ENCODE measurements at places on chromosomes 5 and 9.

DNA sequence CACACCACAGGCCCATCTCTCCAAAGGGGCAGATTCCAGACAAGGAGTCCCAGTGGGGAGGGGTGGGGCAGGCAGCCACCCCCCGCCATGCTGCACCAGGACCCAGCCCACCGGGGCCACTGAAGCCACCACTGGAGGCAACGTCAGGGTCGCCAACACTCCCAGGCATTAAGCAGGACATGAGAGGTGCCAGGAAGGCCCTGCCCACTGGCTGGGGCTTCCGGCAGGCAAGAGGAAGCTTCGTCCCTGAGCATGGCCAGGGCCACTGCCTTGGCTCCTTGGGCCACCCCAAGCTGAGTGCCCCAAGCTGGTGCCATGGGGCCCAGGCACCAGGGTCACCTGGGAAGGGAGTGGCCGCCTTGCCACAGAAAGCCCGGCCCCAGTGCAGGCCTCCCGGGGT is 17.5 kb downstream of the KCNT1 start:
- peaks cover 59% of the 10 kb centered on the region for H3K27me3 ChIP-seq
- no peaks in the 10 kb centered on the region for H3K4me1 ChIP-seq
- no peak overlapping the region for H3K27ac ChIP-seq
- H3K36me3 ChIP-seq: no peaks in the 10 kb centered on the region
- no peak for DNase-seq

- no peak for DNase-seq
- no peak overlapping the region for H3K4me3 ChIP-seq
- H3K4me1 ChIP-seq: no peaks in the 10 kb centered on the region
- H3K36me3 ChIP-seq: no peaks in the 10 kb centered on the region
- H3K27me3 ChIP-seq: no peaks in the 10 kb centered on the region
Measured at GRCh38 chr9:124137944-124138335, 119.8 kb upstream of the NEK6 start.

- no peak overlapping the region for H3K27ac ChIP-seq
- no peaks in the 10 kb centered on the region for H3K36me3 ChIP-seq
- no peak for DNase-seq
Measured at GRCh38 chr9:10268531-10269485, 344.0 kb downstream of the PTPRD start.

DNA sequence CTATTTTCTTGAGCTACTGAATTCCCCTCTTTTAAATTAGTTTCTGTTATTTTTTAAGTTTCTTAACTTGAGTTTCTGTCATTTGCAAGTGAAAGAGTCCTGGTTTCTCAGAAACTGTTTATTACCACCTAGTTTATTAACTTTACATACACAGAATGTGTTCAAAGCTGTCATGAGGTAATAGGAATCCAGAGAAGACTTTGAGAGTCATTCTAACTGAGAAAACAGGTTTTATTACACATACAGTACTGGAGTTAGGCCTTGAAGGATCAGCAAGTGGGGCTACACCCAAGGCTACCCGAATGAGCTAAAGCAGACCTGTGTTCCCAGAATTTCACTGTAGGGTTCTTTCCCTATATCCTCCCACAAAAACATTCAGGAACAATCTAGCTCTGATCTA is 33.1 kb downstream of the FAM114A2 start:
- peaks cover 33% of the 10 kb centered on the region for H3K36me3 ChIP-seq
- H3K4me1 ChIP-seq: peaks cover 6% of the 10 kb centered on the region
- no peak overlapping the region for H3K27ac ChIP-seq
- no peaks in the 10 kb centered on the region for H3K27me3 ChIP-seq
- H3K4me3 ChIP-seq: no peak overlapping the region
- DNase-seq: no peak

- H3K27me3 ChIP-seq: no peaks in the 10 kb centered on the region
- no peak overlapping the region for H3K4me3 ChIP-seq
- H3K27ac ChIP-seq: no peak overlapping the region
- peaks cover 24% of the 10 kb centered on the region for H3K4me1 ChIP-seq
- no peak for DNase-seq
- no peaks in the 10 kb centered on the region for H3K36me3 ChIP-seq
Measured at GRCh38 chr5:143557061-143557818, 153.8 kb upstream of the NR3C1 start.

- no peak overlapping the region for H3K4me3 ChIP-seq
- H3K36me3 ChIP-seq: no peaks in the 10 kb centered on the region
- H3K4me1 ChIP-seq: no peaks in the 10 kb centered on the region
Measured at GRCh38 chr9:38107811-38108304, 38.8 kb upstream of the SHB start.

- H3K27me3 ChIP-seq: peaks cover 51% of the 10 kb centered on the region
- no peak overlapping the region for H3K27ac ChIP-seq
Measured at GRCh38 chr9:126222363-126222834, 104.2 kb upstream of the MVB12B start.

DNA sequence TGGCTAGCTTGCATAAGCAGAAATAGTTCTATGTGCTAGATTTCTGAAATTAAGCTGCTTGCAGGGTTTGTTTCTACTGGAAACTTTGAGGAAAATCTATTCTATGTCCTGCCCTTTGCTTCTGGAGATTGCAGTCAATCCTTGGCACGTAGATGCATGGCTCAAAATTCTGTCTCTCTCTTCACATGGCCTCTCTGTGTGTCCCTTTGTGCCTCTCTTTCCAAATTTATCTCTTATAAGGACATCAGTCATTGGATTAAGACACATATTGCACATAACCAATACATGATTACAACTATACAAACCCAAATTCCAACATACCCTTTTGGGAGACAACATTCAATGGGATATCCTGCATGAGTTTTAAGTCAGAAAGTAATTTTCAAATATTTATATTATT is 744.3 kb upstream of the CTNND2 start:
- no peak overlapping the region for H3K27ac ChIP-seq
- no peak overlapping the region for H3K4me3 ChIP-seq
- DNase-seq: no peak
- H3K36me3 ChIP-seq: no peaks in the 10 kb centered on the region

DNA sequence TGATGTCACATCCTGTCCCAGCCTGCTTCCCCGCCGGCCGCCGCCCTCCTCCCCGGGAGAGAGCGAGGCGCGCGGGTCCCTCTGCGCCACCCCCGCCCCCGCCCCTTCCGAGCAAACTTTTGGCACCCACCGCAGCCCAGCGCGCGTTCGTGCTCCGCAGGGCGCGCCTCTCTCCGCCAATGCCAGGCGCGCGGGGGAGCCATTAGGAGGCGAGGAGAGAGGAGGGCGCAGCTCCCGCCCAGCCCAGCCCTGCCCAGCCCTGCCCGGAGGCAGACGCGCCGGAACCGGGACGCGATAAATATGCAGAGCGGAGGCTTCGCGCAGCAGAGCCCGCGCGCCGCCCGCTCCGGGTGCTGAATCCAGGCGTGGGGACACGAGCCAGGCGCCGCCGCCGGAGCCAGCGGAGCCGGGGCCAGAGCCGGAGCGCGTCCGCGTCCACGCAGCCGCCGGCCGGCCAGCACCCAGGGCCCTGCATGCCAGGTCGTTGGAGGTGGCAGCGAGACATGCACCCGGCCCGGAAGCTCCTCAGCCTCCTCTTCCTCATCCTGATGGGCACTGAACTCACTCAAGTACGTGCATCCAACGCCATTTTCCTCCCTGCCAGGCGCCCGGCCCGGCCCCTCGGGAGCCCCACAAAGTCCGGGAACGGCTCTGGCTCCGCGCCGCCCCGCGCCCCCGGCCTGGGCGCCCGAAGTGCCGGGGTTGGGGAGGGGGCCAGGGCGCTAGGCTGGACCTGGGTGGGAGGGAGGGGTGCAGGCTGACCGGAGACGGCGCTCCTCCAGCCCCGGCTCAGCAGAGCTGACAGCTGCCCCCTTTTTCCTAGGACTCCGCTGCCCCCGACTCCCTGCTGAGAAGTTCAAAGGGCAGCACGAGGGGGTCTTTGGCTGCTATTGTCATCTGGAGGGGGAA is 12.0 kb upstream of the OLFM1 start:
- peaks cover 18% of the 10 kb centered on the region for H3K27me3 ChIP-seq
- no peak overlapping the region for H3K27ac ChIP-seq
- H3K4me3 ChIP-seq: peak overlapping the region; percentile 63
- DNase-seq: peak; percentile 70

GRCh38 chr5:69048230-69048629 is 45.6 kb upstream of the SLC30A5 start:
- no peaks in the 10 kb centered on the region for H3K36me3 ChIP-seq
- DNase-seq: no peak
- no peaks in the 10 kb centered on the region for H3K27me3 ChIP-seq
- H3K4me1 ChIP-seq: peaks cover 7% of the 10 kb centered on the region
- H3K27ac ChIP-seq: no peak overlapping the region

DNA sequence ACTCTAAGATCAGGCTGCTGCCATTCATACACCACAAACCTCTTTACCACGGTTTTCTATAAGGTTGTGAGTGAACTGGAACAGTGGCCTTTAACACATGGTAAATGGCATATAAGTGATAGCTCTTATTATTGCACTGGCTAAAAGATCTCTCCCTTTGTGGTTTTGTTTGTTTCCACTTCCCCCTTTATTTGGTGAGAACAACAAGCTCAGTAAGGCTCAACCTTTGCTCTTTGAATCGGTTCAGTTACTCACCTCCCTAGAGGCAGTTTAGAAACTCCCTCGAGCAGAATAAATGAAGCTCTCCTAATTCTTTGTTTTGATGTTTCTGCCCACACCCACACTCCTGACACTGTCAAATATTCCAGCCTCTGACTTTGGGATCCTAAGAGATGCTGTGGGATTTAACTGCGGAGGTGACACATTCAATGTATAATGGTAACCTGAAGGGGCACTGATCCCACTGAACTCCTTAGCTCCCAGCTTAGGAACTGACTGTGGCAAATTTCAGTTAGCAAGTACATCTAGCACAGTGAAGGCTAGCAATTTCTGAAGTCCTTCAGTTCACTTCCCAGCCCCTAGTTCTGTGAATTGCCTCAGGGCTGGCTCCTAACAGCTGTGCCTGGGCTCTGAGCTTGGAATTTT is 22.5 kb upstream of the RAD23B start:
- no peak for DNase-seq
- H3K36me3 ChIP-seq: no peaks in the 10 kb centered on the region
- H3K27me3 ChIP-seq: no peaks in the 10 kb centered on the region
- no peak overlapping the region for H3K27ac ChIP-seq

DNA sequence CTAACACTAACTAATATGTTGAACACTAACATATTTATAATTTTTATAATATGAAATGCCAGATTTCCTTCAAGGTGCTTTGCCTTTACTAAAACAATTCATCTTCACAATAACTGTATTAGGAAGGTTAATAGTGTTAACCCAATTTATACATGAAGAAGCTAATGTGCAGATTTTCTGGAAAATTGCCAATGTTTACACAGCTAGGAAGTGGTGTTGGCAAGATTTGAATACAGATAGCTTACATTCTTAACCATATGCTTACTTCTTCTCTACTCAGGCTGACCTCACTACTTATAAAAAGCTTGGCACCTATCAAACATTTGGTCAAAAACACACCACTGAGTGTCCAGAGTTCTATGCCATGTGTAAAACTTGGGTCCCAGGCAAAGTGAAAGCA is 445.4 kb upstream of the ITGA1 start:
- H3K27ac ChIP-seq: no peak overlapping the region
- no peaks in the 10 kb centered on the region for H3K4me1 ChIP-seq
- no peaks in the 10 kb centered on the region for H3K36me3 ChIP-seq
- H3K27me3 ChIP-seq: no peaks in the 10 kb centered on the region
- no peak for DNase-seq

DNA sequence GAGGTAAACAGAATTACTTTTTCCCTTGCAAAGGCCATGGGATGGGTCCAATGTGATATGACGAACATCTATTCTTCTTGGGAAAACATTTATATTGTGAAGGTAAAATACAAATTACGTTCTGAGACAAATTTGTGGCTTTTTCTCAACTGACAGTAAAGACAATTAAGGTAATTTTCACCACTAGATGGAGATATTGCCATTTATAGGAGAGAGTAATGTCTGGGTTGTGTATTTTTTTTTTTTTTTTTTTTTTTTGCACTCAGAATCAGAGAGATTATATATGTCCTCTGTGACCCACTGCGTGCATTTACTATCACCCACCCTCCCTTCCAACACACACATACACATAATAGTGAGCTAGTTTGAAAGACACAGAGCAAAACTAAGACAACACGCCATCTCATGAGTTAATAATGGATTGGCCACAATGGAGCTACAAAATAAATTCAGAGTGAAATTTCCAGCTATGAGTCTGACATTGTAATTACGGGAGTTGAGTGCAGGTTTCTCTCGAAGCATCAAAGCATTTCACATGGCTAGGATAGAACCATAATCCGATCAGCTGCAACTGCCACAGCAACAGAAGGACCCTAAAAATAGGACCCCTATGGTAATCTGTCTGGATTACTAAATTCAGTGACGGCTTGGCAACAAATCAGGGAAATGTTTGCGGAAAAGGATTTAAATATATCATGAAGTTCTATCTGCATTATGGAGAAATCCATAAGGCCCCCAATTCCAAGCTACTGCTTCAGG is 49.2 kb downstream of the ANXA1 start:
- no peak for DNase-seq
- H3K36me3 ChIP-seq: no peaks in the 10 kb centered on the region
- H3K27me3 ChIP-seq: no peaks in the 10 kb centered on the region
- H3K27ac ChIP-seq: no peak overlapping the region
- H3K4me3 ChIP-seq: no peak overlapping the region
- H3K4me1 ChIP-seq: no peaks in the 10 kb centered on the region

- no peak overlapping the region for H3K4me3 ChIP-seq
- H3K36me3 ChIP-seq: no peaks in the 10 kb centered on the region
- no peak overlapping the region for H3K27ac ChIP-seq
- H3K27me3 ChIP-seq: no peaks in the 10 kb centered on the region
- DNase-seq: no peak
Measured at GRCh38 chr5:40623480-40624420, 56.0 kb upstream of the PTGER4 start.

GRCh38 chr5:1215320-1216096 is 9.7 kb upstream of the SLC6A18 start:
- H3K27ac ChIP-seq: no peak overlapping the region
- H3K36me3 ChIP-seq: no peaks in the 10 kb centered on the region
- H3K4me1 ChIP-seq: no peaks in the 10 kb centered on the region
- no peak overlapping the region for H3K4me3 ChIP-seq
- no peaks in the 10 kb centered on the region for H3K27me3 ChIP-seq
- DNase-seq: peak; percentile 25

GRCh38 chr5:61820836-61821235 is 485.2 kb upstream of the KIF2A start:
- no peak overlapping the region for H3K27ac ChIP-seq
- no peak overlapping the region for H3K4me3 ChIP-seq
- H3K36me3 ChIP-seq: no peaks in the 10 kb centered on the region

GRCh38 chr9:127170652-127171051 is 48.2 kb upstream of the ANGPTL2 start:
- DNase-seq: no peak
- H3K27me3 ChIP-seq: no peaks in the 10 kb centered on the region
- no peaks in the 10 kb centered on the region for H3K4me1 ChIP-seq
- H3K36me3 ChIP-seq: peaks cover 7% of the 10 kb centered on the region
- H3K27ac ChIP-seq: no peak overlapping the region
